ENCODE measurements at places on chromosomes 11 and 22. TPM values are rescaled to one million over a fixed set of nuclear protein-coding genes. Genes with fewer than 3 reads are reported as not detected.

GRCh38 chr11:35106595-35106994 lies 32.4 kb upstream of the CD44 start:
- no peak for DNase-seq

GRCh38 chr11:93662175-93662570 lies 691 bp downstream of the CEP295 start:
- no peak for DNase-seq

DNA sequence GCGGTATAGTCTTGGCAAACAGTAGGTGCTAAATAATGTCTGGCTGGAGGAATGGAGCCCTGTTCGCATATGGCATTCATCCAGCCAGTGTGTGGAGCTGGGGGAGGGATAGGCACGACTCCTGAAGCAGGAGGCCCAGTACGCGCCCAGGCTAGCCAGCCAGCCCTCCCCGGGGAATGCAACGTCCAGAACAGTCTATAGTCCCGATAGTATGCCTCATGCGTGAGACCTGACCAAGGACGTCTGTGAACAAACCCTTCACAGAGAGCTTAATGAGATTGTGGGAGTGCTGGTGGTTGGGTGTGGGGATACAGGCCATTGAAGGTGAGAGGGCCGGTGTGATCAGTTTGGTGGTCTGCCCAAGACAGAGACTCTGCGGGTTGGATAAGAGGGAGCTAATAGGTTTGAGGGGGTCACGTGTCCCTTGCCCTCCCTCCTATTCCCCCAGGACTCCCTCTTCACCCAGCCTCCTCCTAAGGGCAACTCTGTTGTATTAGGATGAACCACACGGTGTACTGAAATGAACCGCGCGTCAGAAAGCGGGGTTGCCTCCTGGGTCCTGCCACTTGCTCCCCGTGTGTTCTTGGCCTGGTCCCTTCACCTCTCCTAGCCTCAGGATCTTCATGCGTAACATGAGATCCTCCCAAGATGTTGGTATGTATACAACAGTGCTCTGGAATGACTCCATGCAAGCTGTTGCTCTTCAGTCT lies 987 bp upstream of the GRIK4 start:
- DNase-seq: no peak

DNA sequence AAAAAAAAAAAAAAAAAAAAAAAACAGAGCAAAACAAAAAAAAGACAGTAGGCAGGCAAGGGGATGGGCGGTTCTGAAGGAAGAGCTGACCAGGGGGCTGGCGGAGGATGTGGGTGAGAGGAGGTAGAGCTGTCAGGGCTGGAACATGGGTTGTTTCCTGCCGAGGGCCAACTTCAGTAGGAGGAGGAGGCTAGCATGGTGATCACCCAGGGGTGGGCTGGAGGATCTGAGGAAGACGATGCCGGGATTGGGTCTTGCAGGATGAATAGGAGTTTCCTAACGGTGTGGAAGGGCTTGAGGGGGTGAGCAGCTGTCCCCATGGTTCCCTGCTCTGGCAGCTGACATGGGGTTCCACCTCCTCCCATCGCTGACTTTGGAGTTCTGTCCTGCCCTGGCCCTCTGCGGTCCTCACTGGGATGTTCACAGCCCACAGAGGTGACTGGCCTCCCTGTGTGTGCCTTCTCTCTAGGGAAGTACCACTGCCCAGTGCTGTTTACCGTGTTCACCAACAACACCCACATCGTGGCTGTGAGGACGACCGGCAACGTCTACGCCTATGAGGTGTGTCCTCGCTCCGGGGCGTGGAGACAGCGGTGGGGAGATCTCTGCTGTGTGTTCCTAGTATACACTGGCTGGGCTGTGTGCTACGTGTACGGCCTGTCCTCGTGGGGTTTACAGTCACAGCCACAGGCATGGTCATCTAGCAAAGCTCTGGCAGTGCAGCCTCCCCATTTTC lies 15.2 kb downstream of the PPIL2 start:
- no peak for DNase-seq

DNA sequence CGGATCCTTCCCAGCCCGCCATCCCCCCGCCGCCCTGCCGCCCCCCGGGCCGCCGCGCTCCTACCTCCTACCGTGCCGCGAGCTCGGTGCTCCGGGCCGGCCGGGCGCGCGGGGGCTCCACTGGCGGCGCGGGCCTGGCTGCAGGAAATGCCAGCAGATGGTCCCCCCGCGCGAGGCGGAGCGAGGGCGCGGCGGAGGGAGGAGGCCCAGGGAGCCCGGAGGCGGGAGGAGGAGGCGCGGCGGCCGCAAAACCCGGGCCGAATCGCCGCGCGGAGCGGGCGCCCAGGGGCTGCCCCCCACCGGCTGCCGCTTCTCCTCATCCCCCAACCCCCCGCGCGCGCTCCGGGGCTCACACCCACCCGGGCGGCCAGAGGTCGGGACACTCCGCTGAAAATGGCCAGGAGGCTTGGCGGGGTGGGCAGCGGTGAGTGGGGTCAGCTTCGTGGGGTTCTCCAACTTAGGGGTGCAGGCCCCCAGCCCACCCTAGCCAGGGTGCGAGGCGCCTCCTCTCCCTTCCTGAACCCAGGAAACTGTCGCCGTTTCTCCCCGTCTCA lies at the start of gene OSBPL5:
OSBPL5 (minus strand) TSS at position 159 of the 554 bp plus-strand sequence. CDS start 36,162 bp downstream, outside the sequence.
- DNase-seq: peak; percentile 26

The LARGE1 gene
- total RNA-seq: 2.4 TPM

Data from bronchial epithelial cell (primary cell).